Nucleus accumbens (tissue), 56 donors: ENCODE measurements at places on chromosomes 4 and X.

GRCh38 chr4:33886356-33886755 lies 2358.0 kb downstream of the ARAP2 start:
- DNase-seq: no peak

- peak; percentile 65 for DNase-seq
These were observed at the start of gene LDOC1 for GRCh38 chrX:141176586-141177451. Gene LDOC1, minus strand, starts transcription at chrX:141177129. Its CDS starts 108 bp downstream, at chrX:141177021.

DNA sequence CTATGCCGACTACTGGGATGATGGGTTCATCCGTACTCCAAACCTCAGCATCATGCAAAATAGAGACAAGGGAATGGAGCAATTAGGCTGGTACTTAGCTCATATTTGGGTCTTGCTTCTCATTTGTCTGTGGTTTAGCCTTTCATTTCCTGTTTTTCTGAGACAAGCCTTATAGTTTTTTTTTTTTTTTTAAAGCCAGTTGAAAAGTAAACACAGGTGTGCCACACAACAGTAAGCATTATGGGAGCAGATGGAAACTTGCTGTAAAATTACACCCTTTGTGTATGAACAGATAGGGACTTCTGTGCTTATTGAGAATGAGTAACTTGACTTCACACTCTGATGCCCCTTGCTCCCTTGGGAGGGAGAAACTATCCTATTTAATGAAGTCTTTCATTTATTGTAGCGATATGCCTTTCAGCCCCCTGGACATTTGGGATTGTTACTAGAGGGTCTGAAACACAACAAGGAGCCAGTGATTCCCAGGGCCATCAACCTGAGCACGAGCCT lies 13.7 kb downstream of the RASSF6 start:
- no peak for DNase-seq

GRCh38 chr4:123869286-123870215 lies 473.0 kb downstream of the SPRY1 start:
- DNase-seq: no peak

- no peak for DNase-seq
These were observed 295.2 kb upstream of the AGA start for GRCh38 chr4:177737387-177737940.

GRCh38 chr4:186205156-186205555 lies 13.8 kb downstream of the CYP4V2 start:
- DNase-seq: no peak

DNA sequence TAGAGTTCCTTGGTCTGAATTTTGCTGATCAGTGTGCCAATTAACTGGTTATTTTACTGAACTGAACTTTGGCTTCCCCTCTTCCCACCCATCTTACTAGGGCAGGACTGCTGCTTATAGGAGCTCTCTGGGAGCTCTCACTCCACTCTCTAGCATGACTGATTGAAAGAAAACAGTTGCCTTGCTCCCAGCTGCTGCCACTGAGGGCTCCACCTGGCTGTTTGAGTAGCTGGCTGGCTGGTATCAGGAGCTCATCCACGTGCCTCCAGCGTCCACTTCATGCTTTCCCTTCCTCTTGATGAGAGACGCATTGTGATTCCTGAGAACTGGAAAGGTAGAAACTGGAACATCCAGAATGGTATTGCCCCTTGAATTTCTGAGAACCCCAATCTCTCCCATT lies 73.0 kb upstream of the KLHL13 start:
- no peak for DNase-seq

DNA sequence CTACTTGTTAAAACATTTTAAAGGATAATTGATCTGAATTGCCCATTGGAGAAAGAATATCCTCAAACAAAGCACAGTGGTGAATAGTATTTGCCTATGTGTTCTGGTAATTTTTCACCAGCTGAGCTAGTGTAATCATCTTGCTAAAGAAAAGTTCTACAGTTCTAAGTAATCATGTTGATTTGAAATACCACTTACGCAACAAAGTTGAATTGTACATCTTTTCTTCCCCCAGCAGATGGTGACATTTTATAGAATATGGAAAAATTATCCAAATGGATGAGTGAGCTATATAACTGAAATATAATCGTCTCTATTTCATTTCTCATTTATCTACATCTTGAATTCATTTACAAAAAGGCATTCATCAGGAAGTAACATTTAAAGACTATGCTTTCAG lies 9.7 kb upstream of the ZNF674 start:
- no peak for DNase-seq

GRCh38 chr4:17546222-17546621 lies 30.8 kb upstream of the LAP3 start:
- DNase-seq: no peak

GRCh38 chr4:38562751-38563198 lies 101.2 kb upstream of the KLF3 start:
- DNase-seq: no peak

DNA sequence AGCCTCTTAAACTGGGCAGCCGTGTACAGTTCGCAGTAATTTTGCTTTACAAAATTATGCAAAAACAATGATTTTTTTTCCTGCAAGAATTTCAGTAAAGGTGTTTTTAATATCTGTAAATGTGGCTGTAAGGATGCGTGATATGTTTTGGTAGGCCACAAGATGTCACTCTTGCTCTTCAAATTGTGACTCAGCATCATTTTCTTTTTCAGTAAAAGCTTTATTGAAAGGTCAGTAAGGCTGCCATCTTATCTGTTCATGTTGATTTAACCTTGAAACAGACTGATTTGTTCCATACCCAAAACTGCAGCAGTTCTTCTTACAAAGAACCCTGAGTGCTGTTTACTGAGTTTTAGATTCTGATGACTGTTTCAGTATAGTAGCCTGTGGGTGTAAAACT lies 39.9 kb downstream of the TXLNG start:
- DNase-seq: no peak

- no peak for DNase-seq
These were observed 17.6 kb downstream of the CD99 start for GRCh38 chrX:2708592-2709188.

DNA sequence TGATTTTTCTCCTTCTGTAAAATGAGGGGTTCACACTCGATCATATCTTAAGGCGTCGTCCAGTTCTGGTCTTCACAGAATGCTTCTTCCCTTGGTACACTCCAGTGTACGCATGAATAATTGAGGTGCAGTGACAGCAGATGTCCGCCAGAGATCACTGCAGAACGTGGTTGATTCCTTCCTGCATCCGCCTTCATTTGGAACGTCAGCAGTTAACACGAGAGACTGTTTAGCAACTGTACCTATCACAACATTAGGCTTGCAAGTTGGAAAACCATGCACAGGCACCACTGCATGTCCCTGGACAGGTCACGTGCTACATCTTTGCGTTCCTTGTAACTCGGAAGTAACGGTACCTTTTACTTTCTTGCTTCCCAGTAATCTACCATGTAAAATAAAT lies 66.0 kb upstream of the GEMIN8 start:
- DNase-seq: no peak

DNA sequence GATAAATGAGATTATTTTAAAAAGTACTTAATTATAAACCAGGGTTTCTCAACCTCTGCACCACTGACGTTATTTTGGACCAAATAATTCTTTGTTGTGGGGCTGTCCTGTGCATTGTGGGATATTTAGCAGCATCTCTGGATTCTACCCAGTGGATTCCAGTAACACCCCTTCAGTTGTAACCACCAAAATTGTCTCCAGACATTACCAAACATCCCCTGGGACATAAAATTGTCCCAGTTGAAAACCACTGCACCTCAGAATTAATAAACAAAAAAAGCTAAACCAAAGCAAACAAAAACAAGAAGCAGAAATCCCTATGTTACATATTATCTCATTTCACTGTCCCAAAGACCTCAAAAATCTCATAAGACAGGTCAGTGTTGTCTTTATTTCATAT lies 54.2 kb upstream of the GIMD1 start:
- no peak for DNase-seq

- DNase-seq: no peak
These were observed 22.7 kb upstream of the SPACA5B start for GRCh38 chrX:48107717-48108116.

GRCh38 chr4:11223311-11223710 lies 205.4 kb downstream of the HS3ST1 start:
- DNase-seq: no peak

DNA sequence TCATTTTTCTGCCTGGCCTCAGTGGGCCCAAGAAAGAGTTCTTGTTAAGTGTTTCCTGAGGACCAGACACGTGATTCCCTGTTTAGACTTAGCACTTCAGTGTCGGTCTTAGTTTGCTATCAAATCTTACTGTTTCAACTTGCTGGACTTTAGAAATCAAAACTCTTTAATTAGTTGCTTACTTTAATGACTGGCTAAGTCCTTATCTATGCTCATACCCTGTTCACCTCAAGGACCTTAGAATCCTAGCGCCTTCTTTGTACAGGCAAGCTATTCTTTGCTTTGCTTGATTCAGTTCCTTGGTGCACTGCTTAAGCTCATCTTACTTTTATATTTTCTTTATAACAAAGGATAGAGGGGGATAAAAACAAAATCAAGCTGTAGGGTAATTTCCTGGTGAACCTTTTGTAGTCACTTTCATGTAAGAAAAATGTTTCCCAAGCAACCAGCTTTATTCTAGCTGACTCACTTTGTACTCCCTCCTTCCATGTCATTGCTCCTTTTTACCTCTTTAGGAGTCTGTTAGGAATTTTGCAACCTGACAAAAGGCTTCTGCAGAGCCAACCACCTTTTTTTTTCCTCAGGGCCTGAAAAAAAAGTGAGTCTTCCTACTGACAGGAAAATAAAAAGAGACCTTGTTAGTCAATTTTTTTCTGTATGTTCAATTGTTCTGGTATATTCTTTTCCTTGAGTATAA lies 14.7 kb downstream of the WDR44 start:
- no peak for DNase-seq

- DNase-seq: no peak
These were observed 47.4 kb upstream of the MND1 start for GRCh38 chr4:153297116-153297515.

- DNase-seq: no peak
These were observed 142.5 kb downstream of the RASL11B start for GRCh38 chr4:53004497-53005148.

- no peak for DNase-seq
These were observed 136.4 kb downstream of the REPS2 start for GRCh38 chrX:17082831-17083230.

DNA sequence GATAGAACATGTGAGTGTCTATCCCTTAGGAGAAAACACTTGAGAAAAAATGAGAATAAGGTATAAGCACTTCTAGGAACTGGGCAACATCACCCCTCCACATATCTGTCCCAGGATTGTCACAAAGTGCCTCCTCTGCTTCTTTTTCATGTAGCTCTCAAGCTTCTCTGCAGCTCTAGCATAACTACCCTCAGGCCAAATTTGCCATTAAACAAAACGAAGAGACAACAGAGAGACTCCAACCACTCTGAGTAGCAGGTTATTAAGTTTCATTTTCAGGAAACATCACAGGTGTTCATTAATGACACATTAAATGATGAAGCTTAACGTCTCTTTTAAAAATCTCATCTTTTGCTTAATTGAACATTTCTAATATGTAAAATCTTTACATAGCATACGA lies 580.0 kb downstream of the GALNTL6 start:
- no peak for DNase-seq

DNA sequence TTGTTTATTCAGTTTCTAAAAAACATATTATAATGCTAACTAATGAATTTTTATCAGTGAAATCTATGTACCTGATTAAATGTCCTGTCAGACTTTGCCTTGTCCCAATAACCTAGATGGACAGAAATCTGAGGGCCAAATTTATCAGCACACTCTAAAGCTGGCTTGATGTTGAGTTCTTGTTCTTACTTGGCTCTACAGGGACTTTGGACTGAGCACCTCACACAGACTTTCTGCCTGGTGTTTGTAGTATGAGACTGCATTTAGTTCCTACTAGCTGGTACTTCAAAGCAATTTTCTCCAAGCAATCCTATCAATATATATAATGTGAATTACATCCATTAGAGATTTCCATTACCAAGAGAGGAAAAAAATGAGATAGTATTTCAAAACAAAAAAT lies 37.8 kb downstream of the INTS12 start:
- no peak for DNase-seq

GRCh38 chr4:99120501-99120900 lies 23.6 kb downstream of the ADH4 start:
- DNase-seq: no peak

GRCh38 chr4:94833394-94833793 lies 75.6 kb downstream of the BMPR1B start:
- no peak for DNase-seq

DNA sequence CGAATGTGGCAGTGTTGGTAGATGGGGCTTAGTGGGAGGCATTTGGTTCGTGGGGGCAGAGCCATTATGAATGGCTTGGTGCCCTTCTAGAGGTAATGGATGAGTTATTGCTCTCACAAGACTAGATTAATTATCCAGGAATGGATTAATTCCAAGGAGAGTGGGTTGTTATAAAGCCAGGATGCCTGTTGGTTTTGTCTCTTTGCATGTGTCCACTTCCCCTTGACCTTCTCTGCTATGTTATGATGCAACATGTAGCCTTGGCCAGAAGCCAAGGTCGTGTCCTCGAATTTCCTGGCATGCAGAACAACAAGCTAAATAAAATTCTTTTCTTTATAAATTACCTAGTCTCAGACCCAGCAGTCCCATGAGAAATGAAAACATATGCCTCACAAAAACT lies 111.2 kb upstream of the PLS3 start:
- no peak for DNase-seq

- no peak for DNase-seq
These were observed 57.2 kb downstream of the EGF start for GRCh38 chr4:109969919-109970318.

GRCh38 chr4:81828991-81829390 lies 357.3 kb upstream of the RASGEF1B start:
- no peak for DNase-seq

DNA sequence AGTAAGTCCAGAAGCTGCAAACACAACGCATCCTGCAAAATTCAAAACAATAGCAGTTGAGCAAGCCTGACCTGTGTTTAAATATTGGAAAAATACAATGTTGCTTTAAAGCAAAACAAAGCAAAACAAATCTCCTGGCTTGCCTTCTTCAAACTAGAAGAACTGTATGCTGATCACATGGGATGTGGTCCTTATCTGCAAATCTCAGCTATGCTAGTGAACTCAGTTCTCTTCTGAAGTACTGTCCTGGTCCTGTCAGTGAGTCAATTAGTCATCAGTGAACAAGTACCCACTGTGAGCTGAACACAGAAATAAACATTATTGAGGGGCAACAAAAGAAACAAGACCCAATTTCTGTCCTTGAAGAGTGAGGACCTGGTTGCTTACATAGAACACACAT lies 522.5 kb downstream of the SMARCA1 start:
- no peak for DNase-seq

GRCh38 chr4:156191044-156191781 lies 237.5 kb upstream of the CTSO start:
- DNase-seq: no peak

- DNase-seq: no peak
These were observed 27.3 kb upstream of the STS start for GRCh38 chrX:7119950-7120877.

DNA sequence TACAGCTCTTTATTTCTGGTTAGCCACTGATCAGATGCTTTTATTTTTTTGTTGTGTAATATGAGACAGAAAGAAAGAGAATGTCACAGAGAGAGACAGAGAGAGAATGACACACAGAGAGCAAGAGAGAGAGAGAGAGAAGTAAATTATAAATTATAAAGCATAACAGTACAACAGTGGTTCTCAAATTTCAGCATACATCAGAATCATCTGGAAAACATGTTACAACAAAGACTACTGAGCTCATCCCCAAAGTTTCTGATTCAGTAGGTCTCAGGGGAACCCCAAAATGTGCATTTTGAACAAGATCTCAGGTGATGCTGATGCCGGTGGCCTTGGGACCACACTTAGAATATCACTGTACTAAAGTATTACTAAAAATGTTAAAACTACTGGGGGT lies 245.8 kb upstream of the DIAPH2 start:
- no peak for DNase-seq
